ENCODE measurements at places on chromosomes 16 and 17.

- DNase-seq, result no peak
Measured at GRCh38 chr16:6200861-6201260, 1103.3 kb upstream of the EEF2KMT start.

GRCh38 chr16:80932708-80933095 is 74.0 kb downstream of the CMC2 start:
- DNase-seq, result no peak

- DNase-seq, result no peak
Measured at GRCh38 chr17:33369149-33369548, 76.1 kb upstream of the ASIC2 start.

DNA sequence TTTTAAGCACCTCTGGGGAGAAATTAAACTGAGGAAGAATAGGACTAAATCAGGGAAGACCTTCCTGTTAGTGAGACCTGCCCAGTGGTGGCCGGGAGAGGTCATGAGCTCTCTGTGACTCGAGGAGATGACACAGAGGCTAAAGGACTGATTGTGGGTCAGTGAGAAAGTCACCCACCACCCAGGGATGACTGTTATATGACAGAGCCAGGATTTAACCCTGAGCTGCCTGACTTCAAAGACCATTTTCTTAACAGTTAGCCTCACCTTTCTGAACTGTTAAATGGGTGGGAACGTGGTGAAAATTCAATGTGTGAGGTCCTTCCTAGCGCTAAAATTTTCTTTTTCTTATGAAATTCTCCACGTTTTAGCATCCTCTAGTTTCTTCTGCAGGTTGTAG is 72.5 kb downstream of the WSB1 start:
- no peak for DNase-seq

- no peak for DNase-seq
Measured at GRCh38 chr16:23389201-23389600, 63.8 kb downstream of the COG7 start.

GRCh38 chr16:29680180-29680598 is 1.2 kb downstream of the QPRT start:
- DNase-seq, result no peak

GRCh38 chr17:64306850-64307463 is 43.9 kb upstream of the TEX2 start:
- peak; percentile 69 for DNase-seq

DNA sequence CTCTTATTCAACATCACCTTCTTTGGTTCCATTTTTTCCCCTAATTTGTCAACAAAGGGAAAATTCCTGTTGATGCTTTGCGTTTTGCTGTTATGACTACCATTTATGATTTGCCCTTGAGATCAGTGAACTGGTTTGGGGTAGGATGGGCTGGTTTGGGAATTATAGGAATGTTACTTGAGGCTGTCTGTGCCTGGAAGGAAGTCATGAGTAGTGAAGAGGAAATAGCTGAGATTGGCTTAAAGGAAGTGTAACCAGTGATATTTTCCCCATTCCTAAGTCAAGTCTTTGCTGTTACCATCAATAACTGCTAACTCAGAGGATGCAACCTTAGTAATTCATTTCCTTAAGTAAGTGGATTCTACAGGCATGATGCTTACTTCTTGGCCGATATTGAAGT is 179.2 kb downstream of the MAP2K6 start:
- DNase-seq, result no peak

GRCh38 chr17:44198721-44199552 is 747 bp downstream of the ATXN7L3 start:
- DNase-seq, result peak; percentile 47

- DNase-seq, result no peak
Measured at GRCh38 chr16:25868106-25868505, 176.3 kb downstream of the HS3ST4 start.

DNA sequence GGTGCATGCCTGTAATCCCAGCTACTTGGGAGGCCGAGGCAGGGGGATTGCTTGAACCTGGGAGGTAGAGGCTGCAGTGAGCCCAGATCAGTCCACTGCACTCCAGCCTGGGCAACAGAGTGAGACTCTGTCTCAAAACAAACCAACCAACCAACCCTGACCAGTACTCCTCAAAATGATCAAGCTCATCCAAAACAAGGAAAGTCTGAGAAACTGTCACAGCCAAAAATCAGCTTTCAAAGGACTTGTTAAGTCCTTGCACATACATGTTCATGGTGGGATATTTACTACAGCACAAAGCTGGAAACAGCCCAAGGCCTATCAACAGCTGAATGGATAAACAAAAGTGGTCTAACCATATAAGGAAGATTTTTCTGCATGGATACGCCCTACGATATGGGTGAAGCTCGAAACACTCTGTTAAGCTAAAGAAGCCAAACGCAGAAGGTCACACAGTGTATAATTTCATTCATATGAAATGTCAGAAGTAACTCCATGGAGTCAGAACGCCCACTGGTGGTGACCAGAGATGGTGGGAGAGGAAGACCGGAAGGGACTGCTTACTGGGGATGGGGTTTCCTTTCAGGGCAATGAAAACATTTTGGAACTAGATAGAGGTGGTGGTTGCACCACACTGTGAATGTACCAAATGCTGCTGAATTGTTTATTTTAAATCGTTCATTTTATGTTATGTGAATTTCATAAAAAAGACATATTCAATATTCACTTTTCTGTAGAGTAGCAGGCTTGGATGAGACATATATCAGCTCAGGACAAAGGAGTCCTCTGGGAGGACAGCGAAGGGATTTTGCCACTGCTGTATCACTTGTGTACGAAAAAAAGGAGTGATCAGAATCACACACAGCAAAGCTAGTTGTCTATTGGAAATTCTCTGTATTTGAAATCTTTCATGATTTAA is 17.7 kb downstream of the CCL17 start:
- no peak for DNase-seq

- DNase-seq, result no peak
Measured at GRCh38 chr16:52086901-52087300, 460.0 kb downstream of the TOX3 start.
